ENCODE measurements at places on chromosomes 13 and 19.

DNA sequence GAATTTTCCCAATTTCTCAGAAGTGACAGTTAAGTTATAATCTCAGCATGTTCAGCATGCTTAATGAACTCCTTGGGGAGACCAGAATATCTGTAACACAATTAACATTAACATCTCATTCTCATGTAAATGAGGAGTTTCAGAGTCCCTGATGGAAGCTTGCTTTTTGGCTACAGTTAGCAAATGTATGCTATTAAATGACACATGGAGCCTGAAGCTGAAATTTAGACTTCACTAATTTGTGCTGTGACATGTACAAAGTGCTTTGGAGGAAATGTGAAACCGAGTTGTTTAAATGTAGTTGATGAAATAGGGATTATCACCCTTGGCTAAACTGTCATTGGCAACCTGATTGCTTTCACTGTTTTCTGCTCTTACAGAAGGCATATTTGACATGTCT is 2265.1 kb upstream of the PCDH20 start:
- DNase-seq: peak; percentile 88

- no peak for DNase-seq
Measured at GRCh38 chr19:844546-844971, 3.8 kb downstream of the PRTN3 start.

GRCh38 chr19:3360421-3361383 is 5.7 kb upstream of the NFIC start:
- peak; percentile 69 for DNase-seq

GRCh38 chr19:35040826-35041547 is 534 bp upstream of the HPN start:
- DNase-seq: no peak

DNA sequence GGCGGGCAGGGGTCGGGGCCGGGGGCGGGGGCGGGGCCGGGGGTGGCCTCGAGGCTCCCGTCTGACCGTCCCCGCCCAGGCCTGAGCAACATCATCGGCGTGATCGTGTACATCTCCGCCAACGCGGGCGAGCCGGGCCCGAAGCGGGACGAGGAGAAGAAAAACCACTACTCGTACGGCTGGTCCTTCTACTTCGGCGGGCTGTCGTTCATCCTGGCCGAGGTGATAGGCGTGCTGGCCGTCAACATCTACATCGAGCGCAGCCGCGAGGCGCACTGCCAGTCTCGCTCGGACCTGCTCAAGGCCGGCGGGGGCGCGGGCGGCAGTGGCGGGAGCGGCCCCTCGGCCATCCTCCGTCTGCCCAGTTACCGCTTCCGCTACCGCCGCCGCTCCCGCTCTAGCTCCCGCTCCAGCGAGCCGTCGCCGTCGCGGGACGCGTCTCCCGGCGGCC is 9.4 kb upstream of the CACNG6 start:
- DNase-seq: no peak

- peak; percentile 7 for DNase-seq
Measured at GRCh38 chr19:51607920-51608562, 22.2 kb downstream of the SIGLEC5 start.

GRCh38 chr19:12287958-12288500 is 6.7 kb downstream of the ZNF44 start:
- no peak for DNase-seq

- DNase-seq: peak; percentile 73
Measured at GRCh38 chr19:47633517-47633916, 24.6 kb downstream of the BICRA start.

DNA sequence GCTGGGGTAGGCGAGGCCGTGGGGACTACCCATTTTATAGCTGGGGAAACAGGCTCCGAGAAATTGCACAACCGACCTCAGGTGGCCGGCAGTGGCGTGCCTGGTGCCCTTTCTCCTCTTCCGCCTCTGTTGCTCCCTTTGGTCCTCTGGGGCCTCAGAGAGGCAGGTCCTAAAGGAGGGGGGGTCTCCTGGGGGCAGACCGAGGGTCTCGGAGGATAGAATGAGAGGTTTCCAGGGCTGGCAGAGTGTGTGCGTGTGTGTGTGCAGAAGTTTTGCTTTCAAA is 11.3 kb downstream of the STX10 start:
- DNase-seq: no peak

- no peak for DNase-seq
Measured at GRCh38 chr19:19633711-19634515, 5.9 kb upstream of the LPAR2 start.

GRCh38 chr13:98972627-98973026 is 5.2 kb downstream of the DOCK9 start:
- no peak for DNase-seq

DNA sequence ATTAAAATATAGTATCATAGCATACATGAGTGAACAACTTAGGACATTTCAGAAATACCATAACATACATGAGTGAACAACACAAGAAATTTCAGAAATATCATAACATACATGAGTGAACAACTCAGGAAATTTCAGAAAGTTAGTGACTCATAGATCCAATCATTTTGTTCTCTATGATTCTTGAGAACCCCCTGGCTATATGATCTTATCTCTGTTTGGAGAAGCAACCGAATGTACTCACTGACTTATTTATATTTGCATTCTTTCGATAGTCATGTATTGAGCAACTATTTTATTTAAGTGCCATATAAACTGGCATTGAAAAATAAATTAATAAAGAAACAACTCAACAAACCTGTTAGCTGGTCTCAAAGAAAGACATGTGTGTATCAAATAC is 251.1 kb downstream of the EFNB2 start:
- DNase-seq: no peak

DNA sequence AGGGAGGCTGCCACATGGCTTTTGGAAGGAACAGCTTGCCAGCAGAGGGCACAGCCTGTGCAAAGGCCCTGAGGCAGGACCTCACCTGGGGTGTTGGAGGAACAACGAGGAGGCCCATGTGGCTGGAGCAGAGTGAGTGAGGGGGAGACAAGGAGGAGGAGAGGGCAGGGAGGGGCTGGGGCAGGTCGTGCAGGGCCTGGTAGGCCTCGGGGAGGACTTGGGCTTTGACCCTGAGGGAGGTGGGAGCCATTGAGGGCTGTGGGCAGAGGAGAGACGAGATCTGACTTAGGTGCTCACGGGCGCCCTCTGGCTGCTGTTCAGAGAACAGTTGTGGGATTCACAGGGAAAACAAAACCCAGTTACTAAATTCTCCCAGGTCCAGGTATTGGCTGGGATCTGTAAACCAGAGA is 25.2 kb downstream of the ZNRF4 start:
- peak; percentile 55 for DNase-seq

GRCh38 chr13:47826471-47826870 is 174.6 kb downstream of the SUCLA2 start:
- DNase-seq: no peak

Measured in NCI-H69 (cell line).